ENCODE measurements at places on chromosomes 5 and 9. TPM values are rescaled to one million over a fixed set of nuclear protein-coding genes. Genes with fewer than 3 reads are reported as not detected.

Gene AJM1
- polyA plus RNA-seq: 10.4 TPM

Gene BSPRY
- 9.5 TPM for polyA plus RNA-seq

- peak; percentile 16 for DNase-seq
These were observed 52.8 kb downstream of the PRRT1B start for GRCh38 chr9:131598121-131598520.

- no peak for DNase-seq
These were observed 63.2 kb downstream of the SNX24 start for GRCh38 chr5:122908662-122909061.

DNA sequence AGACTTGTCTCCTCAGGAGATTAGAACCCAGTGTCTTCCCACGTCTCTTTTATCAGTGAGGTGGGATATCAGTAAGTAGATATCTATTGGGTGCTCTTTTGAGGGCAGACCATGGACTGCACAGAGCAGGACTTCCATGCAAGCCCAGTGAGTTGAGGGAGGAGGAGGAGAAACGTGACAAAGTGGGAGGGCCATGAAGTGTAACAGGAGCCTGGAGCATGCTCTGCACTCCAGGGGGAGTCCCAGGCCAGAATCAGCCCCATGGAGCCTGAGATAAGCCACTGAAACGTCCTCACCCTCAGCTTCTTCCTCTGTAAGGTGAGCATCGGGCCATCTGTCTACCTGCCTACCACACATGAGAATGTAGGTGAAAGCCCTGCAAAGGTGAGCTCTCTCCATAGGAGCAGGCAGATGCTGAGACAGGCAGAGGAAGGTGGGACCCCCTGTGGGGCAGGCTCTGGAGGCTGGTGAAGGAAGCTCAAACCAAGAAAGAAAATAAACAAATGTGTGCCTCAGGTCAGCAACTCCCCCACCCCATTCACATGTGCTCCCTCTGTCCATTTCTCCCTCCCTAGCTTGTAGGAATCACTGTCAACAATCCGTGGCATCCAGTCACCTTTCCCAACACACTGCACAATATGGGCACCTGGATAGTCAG, 87.4 kb downstream of the NRG2 start:
- no peak for DNase-seq

GRCh38 chr9:34428325-34428958, 29.9 kb downstream of the FAM219A start:
- DNase-seq: no peak

DNA sequence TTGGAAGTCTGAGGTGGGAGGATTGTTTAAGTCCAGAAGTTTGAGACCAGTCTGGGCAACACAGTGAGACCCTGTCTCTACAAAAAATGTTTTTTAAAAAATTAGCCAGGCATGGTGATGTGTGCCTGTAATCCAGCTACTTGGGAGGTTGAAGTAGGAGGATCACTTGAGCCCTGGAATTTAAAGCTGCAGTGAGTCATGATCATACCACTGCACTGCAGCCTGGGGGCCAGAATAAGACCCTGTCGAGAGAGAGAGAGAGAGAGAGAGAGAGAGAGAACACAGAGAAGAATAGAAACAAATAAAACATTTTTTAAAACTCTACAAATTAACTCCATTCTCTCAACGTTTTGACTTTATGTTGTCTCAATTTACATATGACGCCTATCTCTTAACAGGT, 111.8 kb downstream of the BARX1 start:
- no peak for DNase-seq
